Thyroid gland (tissue), 4 donors: ENCODE measurements at places on chromosomes 16 and 17. TPM values are rescaled to one million over a fixed set of nuclear protein-coding genes. Genes with fewer than 3 reads are reported as not detected.

DNA sequence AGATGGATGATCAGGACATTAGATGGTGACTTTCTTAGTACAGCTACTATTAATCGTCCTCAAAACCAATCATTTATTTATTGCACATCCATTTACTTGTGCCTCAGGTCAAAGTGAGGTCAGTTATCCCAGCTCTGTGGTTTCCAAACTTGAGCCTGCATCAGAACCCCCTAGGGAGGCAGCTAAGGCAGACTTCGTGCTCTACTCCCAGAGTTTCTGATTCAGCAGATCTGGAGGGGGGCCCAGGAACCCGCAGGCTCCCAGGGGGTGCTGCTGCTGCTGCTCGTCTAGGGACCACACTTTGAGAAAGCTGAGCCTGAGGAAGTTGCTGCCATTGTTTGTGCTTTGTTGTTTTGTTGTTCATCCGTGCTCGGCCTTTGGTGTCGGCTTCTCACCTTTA, 44.0 kb upstream of the CLEC18B start:
- no peak for DNase-seq

DNA sequence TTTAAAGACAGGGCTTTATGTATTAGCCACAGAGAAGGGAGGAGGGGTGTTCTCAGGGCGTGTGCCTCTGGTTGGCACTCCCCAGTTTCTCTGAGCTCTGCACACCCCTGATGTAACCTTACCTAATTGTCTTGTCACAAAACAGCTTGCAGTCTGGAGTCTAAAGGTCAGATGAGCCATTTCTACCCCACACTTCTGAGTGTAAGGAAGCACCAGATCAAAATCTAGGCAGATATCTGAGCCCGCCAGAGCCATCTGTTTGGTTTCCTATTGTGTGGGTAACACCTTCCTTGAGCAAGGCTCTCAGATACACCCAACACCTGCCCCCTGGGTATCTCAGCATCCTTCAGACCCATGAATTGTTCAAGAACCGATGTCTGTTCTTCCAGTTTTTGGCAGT, 15.5 kb downstream of the CDH1 start:
- DNase-seq, result no peak

- no peak for DNase-seq
These were observed 5.8 kb downstream of the CBX8 start for GRCh38 chr17:79790805-79791734.

- no peak for DNase-seq
These were observed 65.2 kb upstream of the CIBAR2 start for GRCh38 chr16:85177448-85177846.

- DNase-seq, result no peak
These were observed 19.9 kb downstream of the KDM8 start for GRCh38 chr16:27223226-27223610.

The MYOCD gene
- 1.9 TPM for total RNA-seq
